ENCODE measurements at places on chromosomes 4 and X.

GRCh38 chrX:131067216-131067615 is 9.1 kb downstream of the ARHGAP36 start:
- DNase-seq, result no peak

DNA sequence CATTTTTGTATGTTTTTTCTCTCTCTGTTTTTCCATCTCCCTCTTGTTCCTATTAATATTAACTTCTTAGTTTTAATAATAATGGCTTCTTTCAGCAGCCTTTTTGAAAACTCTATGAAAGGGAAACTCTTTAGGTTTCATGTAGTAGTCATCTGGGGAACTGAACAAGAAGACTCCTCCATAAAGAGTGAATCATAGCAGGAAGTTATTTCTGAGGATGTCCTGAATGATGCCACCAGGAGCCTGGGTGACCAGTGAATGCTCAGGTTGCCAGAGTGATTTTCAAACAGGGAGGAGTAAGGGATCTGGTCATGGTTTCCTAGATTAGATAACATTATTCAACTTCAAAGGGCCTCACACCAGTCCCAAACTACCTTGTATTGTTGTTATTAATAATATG is 212.8 kb upstream of the PDE5A start:
- no peak for DNase-seq

DNA sequence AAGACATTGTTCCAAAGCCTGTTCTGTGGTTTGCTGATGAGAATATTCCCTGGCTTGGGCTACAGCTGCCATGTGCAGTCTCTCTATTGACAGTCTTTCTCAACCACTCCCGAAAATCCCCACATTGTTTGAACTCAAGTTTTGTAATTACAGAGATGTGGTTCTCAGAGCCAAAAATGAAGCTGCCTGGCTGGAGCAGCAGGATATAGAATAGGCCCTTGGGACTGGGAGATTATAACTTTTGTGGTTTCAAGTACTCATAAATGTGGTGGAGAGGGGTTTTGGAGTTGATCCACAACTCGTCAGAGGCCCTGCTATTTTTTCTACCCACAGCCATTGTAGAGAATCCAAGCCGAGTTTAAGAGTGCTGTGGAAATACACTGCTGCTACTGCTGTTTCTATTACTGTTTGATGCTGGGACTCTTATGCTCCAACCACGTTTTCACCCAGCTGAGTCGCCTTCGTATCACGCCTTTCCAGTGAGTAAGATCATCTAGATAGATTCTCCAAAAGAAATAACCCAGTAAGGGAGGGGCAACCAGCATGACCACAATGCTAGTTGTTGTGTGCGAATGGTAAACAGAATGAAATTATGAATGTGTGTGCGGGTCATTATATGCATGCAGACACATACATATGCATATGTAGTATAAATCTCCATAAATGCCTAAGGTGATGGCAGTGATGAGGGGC is 57.1 kb upstream of the ATXN3L start:
- no peak for DNase-seq

DNA sequence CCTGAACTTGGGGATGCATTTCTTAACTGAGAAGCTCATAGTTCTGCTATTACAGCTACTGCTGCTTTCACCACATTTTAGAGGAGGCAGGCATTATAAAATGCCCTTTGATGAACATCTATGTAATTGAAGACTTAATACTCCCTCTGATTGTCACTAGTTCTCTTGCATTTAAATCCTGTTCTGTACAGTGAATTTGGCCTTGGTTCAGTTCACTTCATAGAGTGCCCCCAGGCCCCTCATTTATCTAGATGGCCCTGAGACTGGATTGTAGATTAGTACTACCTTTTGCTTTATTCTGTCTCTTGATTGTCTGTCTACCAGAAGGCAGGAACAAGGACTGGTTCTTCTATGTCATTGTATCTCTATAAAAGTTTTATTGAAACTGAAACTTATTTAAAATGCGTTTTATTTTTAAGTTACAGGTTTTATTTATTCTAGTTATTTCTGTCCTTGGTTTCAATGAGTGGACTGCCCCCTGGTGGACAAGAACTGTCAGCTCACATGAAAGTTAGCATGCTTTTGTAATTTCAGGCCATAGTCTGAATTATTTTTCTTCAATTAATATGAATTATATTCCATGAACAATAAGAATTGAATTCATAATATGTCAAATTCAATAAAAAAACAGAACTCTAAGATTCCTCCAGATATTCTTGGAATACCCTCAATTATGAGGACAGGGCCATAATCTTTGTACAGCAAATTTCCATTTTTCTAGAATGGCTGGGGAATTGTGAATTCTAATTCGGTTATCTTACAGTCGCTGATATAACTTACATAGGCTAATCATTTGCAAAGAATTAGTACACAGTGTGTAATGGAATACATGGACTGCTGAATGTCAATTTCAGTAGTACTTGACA is 47.2 kb upstream of the TMEM33 start:
- no peak for DNase-seq

- DNase-seq, result no peak
These were observed 69.0 kb downstream of the ASB9 start for GRCh38 chrX:15200871-15201270.

DNA sequence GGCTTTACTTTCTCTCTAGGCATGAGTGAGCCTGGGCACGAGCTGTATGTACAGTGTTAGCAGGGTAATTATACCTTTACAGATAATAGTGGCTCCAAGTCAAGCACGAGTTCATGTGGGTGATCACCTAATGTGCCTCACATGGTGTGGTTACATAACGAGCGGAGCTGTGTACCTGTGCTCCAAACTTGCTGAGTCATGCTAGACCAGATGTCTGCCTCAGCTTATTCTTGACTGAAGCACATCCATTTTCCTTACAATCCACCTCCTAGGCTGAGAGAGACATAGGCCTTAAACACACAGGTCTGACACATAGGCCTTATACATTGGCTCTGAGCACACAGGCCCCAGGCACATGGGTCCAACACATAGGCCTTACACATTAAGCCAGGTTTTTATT is 426.6 kb downstream of the GPAT3 start:
- DNase-seq, result no peak

DNA sequence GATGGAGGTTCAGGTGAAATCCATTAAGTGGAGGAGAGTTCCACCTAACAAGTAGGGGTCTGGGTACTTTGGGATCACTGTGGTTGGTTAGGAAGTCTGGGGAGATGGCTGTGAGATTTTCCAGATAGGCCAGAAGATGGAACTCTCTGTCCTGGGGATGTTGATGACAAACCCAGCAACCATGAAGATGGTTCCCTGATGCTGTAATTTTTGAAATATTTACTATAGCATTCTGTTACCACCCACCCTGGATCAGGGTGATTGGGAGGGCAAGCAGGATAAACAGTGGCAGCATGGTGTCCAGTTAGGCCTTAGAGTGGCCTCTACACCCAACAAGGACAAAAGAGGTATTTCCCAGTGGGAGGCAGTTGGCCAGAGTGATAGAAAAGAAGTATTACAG is 15.9 kb upstream of the NELFA start:
- no peak for DNase-seq

- no peak for DNase-seq
These were observed 10.9 kb downstream of the SHROOM3 start for GRCh38 chr4:76445911-76446310.

DNA sequence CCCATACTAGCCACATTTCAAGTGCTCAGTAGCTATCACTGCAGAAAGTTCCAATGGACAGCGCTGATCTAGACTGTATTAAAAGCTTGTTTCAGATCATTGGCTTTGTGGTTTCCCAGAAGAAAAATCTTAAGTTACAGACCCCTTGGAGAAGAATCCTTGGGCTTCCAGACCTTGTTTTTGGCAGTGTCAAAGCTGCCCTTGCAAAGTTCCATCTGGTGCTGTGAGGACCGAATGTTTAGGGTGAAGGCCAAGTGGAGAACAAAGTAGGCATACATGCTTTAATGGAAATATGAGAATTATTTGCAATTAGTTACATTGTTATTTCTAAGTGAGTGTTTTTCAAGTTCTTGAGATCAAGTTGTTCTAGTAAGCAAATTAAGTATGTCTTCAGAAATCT is 144.7 kb downstream of the FRMPD4 start:
- no peak for DNase-seq

DNA sequence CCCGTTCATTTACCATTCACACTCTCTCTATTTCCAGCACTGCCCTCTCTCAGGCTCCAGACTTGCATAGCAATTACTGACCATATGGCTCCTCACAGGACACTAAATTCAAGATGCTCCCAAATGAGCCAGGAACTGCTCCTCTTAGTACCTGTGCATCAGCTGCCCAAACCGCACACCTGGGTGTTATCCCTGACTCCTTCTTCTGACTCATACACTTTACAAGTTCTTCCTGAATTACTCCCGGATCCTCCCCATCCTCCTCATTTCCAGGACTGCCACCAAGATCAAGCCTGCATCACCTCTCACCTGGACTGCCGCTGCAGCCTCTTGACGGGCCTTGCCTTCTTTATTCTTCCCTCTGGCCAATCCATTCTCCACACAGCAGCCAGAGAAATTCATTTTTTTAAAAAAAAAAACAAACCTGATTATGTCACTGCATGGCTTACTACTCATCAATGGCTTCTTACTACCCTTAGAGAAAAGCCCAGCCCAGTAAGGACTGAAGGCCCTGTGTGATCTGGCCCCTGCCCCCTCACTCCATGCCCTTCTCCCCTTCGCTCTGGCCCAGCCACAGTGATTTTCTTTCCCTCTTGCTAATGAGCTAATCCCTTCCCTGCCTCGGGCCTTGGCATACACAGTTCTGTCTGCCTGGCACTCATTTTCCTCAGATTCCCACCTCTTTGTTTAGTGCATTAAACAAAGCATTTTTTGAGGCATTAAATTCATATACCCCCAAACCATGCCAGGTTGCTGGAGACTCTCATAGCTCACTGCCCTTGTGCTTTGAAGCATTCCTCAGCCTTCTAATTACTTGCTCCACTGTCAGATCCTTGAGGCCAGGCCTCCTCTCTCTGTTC is 92.0 kb downstream of the PDGFRA start:
- no peak for DNase-seq

DNA sequence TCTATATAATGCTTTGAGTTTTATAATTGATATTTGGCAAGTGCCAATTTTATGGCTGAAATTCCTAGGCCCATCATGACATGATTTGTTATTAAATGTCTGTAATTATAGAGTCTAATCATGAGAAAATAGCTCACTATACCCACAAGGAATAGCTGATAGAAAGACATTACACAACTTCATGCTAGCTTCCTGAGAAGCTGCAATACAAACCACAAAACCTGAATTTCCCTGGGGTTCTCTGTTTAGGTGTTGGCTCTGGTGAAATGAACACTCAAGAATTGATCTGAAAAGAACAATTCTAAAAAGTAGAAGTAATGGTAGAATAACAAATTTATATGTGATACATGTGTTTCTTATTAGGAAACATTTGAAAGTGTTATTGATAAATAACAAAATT is 169.6 kb downstream of the GASK1B start:
- no peak for DNase-seq

GRCh38 chr4:185332575-185333464 is 62.9 kb downstream of the LRP2BP start:
- DNase-seq, result no peak

DNA sequence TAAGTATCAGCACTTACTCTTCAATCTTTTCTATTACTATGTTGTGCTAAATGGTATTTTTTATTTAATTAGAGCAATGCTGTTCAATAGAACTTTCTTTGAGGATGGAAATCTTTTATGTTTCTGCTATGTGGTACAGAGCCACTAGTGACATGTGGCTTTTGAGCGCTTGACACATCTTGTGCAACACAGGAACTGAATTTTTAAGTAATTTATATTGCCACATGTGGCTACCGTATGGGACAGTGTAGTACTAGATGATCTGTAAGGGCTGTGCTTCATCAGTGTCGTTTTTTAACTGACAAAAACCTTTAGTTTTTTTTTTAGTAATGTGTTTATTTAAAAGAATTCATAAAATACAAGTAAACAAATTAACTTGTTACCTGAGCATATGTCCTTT is 22.4 kb downstream of the HPRT1 start:
- DNase-seq, result no peak

- no peak for DNase-seq
These were observed 62.7 kb downstream of the SLC9A6 start for GRCh38 chrX:136047969-136048368.

DNA sequence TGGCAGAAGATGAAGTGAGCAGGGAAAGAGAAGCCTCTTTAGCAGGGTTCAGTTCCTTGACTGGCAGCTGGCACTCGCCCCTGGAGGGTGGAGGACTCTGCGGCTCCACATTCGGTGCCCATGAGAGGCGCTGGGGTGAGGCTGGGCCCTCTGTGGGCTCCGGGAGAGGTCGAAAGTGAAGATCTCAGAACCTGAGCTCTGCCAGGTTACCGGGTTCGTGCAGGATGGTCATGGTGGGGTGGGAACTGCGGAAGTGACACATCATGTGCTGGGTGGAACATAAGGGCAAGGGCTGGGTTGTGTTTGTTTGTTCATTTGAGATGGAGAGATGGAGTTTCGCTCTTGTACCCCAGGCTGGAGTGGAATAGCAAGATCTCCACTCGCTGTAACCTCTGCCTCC is 44.2 kb downstream of the TRIM61 start:
- DNase-seq, result no peak

- peak; percentile 27 for DNase-seq
These were observed 27.8 kb downstream of the ELF4 start for GRCh38 chrX:130082244-130083106.

DNA sequence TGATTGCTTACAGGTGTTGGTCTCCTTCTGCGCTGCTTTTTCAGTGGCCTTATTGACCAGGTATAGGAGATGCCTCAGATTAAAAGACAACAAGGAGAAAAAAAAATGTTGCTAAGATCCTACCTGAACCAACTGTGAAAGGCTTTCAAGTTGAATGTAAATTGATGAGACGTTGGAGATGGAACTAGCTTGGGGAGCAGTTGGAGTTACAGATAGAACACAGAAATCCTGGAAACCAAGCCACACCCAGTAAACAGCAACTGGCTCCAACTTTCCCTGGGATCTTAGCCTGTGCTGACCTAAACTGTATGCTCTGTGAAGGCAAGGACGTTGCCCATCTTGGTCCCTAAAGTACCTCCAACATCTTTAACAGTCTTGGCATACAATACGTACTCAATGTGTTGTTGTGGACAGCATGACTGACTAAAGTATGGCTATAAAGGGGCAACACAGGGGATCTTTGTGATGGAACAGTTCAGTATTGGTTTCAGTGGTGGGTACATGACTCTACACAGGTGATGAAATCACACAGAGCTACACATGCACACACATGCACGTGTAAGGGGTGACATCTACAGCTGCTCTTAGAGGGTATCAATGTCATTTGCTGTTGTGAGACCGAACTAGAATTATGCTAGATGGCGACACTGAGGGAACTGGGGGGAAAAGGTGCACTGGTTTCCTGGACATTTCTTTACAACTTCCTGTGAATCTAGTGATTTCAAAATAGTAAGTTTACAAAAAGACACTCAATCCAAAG is 22.3 kb downstream of the GAB3 start:
- no peak for DNase-seq
